Activated CD8-positive, alpha-beta T cell treated with anti-CD3 and anti-CD28 coated beads for 36 hours (primary cell): ENCODE measurements at places on chromosomes 11 and 22. TPM values are rescaled to one million over a fixed set of nuclear protein-coding genes. Genes with fewer than 3 reads are reported as not detected.

ATL3 gene
- total RNA-seq, result 24.1 TPM

- no peak for DNase-seq
Observed at GRCh38 chr11:16126362-16126761, 230.0 kb downstream of the SOX6 start.

- no peak for DNase-seq
Observed at GRCh38 chr22:42603427-42603826, 11.3 kb downstream of the POLDIP3 start.

- DNase-seq, result no peak
Observed at GRCh38 chr11:33706966-33707365, 6.3 kb upstream of the C11orf91 start.

GRCh38 chr22:42277232-42277753 lies 6.8 kb upstream of the TCF20 start:
- no peak for DNase-seq

GRCh38 chr11:125211948-125212340 lies 47.4 kb downstream of the PKNOX2 start:
- no peak for DNase-seq

DNA sequence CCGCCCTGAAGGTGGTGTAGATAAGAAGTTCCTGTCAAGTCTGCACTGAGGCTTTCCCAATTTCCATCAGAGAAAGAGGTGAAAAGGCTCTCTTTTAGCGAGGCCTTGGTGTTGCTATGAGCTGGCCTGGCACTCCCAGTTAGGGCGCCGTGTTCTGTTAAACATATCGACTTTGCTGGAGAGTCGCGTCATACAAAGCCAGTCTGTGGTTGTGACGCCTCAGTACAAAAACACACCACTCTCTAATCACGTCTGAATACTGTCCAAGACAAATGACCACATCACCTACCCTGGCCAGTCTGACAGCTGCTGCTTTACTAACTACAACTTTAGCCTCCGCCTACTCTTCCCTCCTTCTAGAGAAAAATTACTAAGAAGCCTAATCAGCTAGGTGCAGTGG lies 8.0 kb upstream of the TOLLIP start:
- no peak for DNase-seq

DNA sequence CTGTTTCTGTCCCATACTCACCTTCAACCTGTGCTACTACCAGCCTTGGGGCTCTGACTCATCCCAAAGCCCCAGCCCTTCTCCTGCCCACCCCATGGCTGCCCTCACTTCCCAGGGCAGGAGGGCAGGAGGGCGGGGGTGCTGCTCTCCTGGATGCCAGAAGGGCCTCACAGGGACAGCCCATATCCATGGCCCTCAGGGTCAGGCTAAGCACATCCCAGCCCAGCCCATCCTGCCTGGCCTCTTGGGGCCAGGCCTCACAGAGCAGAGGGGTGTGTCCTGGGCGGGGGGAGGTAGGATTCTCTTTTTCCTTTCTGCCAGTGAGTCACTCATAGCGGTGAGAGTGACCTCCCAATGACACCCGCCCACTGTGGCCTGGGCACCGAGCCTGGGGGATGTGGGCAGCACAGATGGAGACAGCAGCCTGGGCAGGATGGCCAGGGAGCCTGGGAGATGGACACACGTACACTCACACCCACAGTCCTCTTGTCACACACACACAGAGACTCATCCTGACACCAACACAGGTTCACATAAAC lies 2.4 kb downstream of the LTBP3 start:
- DNase-seq, result peak; percentile 74

DNA sequence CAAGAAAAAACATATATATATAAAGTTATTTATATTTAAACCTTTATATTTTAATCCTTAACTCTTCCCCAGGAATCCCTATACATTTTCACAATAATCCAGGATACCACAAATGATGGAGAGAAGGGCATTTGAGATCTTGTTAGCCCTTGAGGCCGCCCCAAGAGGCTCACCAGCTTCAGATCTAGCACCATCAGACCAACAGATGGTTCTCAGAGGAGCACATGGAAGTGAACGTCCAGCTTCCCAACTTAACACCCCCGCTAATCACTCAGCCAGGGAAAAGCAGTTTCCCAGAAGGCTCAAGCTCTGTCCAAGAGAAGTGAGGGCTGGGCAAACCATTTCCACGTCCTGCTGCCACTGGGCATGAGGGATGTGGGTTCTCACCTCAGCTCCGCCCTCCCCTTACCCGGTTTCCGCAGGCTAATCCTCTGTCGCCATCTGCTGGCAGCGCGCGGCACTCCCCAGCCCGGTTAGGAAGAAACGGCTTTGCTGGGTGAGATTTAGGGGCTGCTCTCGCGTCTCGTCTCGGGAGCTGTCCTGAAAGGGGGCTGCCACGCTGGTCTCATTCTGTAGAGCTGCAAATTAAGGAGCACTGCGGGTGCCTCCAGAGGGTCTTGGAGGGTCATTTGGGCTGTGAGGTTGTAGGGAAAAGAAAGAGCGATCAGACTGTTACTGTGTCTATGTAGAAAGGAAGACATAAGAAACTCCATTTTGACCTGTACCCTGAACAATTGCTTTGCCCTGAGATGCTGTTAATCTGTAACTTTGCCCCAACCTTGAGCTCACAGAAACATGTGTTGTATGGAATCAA lies 6.8 kb upstream of the FAM111A start:
- DNase-seq, result peak; percentile 93

DNA sequence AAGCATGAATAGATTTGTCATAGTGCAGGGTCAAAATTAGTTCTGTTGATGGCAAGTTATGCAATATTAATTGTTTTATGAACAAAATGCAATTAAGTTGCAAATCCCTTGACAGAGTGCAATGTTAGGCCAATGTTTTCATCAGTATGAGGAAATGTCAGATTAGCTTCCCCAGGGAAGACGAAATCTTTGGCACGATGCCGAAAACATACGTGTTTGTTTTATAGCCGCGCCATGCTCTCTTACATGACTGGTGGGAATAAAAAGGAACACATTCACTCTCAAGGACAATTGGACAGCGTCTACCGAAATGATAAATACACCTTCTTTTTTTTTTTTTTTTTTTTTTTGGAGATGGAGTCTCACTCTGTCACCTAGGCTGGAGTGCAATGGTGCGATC lies 27.0 kb downstream of the MFNG start:
- DNase-seq, result no peak
